Glutamatergic neuron (in vitro differentiated cells): ENCODE measurements at places on chromosomes 12 and 14. TPM values are rescaled to one million over a fixed set of nuclear protein-coding genes. Genes with fewer than 3 reads are reported as not detected.

- no peak for DNase-seq
These were observed 33.3 kb upstream of the BEGAIN start for GRCh38 chr14:100620255-100621100.

- DNase-seq, result no peak
These were observed 65.3 kb downstream of the PDE6H start for GRCh38 chr12:15038137-15038536.

- no peak for DNase-seq
These were observed 36.8 kb upstream of the TUBA1A start for GRCh38 chr12:49225576-49226166.

Gene ACOT6
- not detected for total RNA-seq

GRCh38 chr14:68671909-68672308, 121.0 kb downstream of the ZFP36L1 start:
- DNase-seq, result no peak

- DNase-seq, result no peak
These were observed 135.4 kb upstream of the CLEC14A start for GRCh38 chr14:38391334-38391733.

Gene CRIP2
- total RNA-seq, result 78.5 TPM

Gene RAB5B
- 170 TPM for total RNA-seq

DNA sequence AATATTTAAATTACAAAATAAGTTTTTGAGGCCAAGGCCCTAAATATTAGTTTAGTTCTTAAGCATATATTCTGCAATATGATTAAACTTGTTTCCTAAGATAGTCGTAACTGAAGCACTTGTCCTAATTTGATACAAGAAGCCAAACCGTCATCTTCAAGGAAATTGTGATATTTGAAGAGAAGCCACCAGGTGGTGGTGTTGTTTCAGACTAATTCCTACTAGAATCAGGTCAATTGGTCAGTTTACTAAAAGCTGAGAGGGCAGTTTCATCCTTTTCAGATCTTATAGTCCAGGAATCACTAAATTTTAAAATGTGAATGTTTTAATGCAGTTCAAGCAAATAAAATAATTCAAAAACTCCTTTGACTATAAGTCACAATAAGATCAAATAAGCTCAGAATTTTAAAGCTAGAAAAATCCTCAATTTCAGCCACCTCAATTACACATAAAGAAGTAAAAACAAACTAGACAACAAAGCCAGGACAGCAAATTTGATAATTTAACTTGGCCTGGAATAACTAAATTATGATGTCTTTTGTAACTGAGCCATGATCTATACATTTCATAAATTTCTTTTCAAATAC, 7.1 kb upstream of the ARL1 start:
- DNase-seq, result no peak

- no peak for DNase-seq
These were observed 4.4 kb upstream of the NR4A1 start for GRCh38 chr12:52046859-52047258.

- no peak for DNase-seq
These were observed 1480.2 kb downstream of the AACS start for GRCh38 chr12:126545411-126545810.
